Nucleus accumbens (tissue), 56 donors: ENCODE measurements at places on chromosomes 1 and 21.

DNA sequence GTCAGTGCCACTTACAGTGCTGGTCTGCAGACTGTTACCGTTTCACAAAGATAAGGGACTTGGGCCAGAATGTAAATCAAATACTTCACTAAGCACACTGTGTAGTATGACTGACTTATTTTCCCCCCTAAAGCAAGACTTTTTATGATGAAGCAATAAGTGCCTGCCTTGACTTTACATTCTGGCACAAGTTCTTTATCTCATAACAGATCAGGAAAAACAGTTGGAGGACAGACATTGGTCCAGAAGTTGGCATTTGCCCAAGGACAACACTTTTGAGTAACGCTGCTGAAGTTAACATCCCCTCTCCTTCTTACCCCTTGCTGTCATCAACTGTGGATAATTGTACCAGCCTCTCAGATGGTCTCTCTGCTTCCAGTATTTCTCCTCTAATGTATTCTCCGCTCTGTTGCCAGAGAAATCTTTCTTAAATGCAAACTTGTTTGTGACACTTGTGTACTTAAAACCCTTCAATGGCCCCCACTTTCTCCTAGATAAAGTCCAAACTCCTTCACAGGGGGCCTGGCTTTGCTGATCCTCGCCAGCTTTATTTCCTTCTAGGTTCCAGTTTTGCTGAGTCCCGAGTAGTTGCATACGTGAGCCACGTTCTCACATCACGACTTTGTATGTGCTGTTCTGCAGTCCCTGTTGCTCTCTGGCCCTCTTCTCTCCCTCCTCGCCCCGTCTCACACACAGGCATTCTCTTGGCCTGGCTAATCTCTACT, 45.7 kb downstream of the S1PR1 start:
- no peak for DNase-seq

- DNase-seq: no peak
Observed at GRCh38 chr1:239025997-239026694, 360.2 kb upstream of the CHRM3 start.

DNA sequence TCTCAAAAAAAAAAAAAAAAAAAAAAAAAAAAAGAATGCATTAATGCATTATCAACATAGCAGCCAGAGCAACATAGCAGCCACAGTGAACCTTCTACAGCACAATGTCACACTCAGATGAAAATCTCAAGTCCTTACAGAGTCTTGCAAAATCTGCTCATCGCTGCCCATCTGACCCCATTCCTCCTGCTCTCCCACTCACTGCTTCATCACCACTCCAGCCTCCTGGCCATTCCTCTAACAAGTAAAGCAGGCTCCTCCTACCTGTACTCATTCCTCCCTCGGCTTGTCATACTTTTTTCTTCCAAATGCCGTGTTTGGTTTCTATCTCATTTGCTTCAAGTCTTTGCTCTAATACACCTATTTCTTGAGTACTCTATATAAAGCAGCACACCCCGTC, 29.5 kb downstream of the BRINP2 start:
- no peak for DNase-seq

DNA sequence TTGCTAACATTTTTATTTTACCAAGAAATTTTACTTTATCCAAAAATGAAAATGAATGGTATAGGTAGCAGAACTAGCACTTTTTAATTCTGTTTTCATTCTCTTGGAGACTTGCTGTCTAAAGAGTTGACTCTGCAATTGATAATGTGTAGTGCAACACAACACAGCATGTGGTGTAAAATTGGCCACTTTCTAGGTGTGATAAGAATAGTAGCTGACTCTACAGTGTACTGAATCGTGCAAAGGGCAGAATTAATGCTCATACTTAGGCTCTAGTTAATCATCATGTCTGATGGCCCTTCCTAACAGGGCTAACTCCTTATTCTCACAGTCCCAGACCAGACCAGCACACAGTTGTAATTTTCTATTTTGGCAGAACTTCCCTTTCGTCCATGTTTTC, 140.5 kb downstream of the NEK7 start:
- no peak for DNase-seq

DNA sequence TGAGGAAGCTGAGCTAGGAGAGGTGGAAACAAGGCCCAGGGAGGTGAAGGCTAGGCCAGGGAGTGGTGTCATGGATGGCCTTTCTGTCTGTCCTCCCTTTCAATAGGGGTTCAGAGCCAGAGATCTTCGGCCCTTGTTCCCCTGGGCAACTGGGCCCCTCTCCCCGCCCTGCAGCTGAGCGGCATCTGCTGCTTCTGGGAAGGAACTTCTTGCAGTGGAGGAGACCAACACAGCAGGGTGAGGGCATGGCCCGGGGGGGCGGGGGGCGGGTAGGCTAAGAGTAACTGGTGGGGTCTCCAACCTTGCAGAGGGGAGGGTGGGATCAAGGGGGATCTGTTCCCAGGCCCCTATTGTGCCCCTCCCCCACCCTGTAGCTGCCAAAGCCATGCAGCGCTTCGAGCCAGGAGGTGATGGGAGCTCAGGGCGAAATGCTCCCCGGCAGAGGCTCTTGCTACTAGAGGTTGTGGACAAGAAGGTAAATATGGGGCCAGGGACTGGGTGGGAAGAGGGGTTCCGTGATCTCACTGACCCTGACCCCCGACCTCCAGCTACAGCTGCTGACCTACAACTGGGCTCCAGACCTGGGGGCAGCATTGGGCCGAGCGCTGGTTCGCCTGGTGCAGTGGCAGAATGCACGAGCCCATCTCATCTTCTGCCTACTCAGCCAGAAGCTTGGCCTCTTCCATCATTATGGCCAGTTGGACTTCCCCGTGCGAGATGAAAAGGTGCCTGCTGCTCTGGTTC, 11.7 kb downstream of the HYI start:
- no peak for DNase-seq
